ENCODE measurements at places on chromosomes 12 and 14.

DNA sequence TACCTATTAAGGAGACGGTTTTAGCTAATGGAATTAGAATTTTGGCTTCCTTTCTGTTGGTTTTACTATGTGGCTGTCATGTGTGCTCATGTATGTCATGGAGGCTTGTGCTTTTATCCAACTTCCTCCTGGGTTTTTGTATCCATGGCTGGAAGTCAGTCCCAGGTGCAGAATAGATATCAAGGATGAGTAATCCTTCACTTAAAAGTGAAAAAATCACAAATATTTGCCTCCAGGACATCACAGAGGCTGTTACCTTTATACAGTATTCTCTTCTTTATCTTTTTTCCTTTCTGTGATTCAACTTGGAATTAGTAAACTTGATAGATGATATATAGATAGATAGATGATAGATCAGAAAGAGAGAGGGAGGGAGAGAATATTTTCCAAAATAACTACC is 706.8 kb downstream of the GALC start:
- no peak for DNase-seq

DNA sequence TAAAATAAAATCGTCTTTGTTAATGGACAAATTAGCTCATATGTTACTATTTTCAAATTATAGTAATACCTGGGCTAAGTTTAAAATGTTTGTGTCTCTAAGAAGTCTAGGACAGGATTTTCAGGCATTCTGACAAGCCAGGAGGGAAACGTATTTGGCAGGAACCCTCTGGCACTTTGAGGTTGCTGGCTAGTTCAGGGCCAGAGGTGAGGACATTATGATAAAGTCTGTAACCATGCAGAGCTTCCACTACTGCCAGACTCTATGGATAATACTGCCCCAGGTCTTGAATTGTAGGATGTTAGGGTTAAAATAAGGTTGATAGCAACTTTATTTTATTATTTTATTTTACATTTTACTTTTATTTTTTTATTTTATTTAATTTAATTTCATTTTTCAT is 56.4 kb downstream of the RPAP3 start:
- DNase-seq, result no peak

GRCh38 chr14:71478542-71478941 is 453.7 kb upstream of the RGS6 start:
- DNase-seq, result peak; percentile 71

GRCh38 chr12:89243771-89244170 is 108.5 kb downstream of the DUSP6 start:
- DNase-seq, result peak; percentile 45

GRCh38 chr12:22729957-22730443 is 105.0 kb downstream of the ETNK1 start:
- peak; percentile 93 for DNase-seq

DNA sequence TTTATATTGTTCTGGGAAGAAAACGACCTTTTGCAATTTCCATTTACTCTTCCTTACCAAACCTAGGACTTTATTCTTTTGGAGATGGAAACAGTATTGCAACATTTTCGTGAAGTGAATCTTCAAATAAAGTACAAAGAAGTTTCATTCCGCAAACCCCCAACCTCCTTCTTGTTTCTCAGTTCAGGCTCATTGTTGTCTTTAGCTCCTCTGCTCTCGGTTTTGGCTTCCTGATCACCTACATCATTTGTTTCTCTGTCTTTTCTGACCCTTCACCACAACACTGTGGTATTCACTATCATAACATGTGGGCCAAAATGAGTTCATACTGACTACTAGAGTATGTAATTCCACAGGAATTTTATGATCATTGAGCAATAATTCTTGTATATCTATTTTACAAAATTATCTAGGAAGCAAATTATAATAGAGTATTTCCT is 266.8 kb downstream of the ADAMTS20 start:
- DNase-seq, result peak; percentile 98

- no peak for DNase-seq
Observed at GRCh38 chr12:24473097-24473496, 475.8 kb downstream of the BCAT1 start.

- no peak for DNase-seq
Observed at GRCh38 chr14:92657457-92658142, 90.8 kb downstream of the LGMN start.

GRCh38 chr12:93857279-93857938 is 180.2 kb downstream of the CRADD start:
- DNase-seq, result peak; percentile 84

DNA sequence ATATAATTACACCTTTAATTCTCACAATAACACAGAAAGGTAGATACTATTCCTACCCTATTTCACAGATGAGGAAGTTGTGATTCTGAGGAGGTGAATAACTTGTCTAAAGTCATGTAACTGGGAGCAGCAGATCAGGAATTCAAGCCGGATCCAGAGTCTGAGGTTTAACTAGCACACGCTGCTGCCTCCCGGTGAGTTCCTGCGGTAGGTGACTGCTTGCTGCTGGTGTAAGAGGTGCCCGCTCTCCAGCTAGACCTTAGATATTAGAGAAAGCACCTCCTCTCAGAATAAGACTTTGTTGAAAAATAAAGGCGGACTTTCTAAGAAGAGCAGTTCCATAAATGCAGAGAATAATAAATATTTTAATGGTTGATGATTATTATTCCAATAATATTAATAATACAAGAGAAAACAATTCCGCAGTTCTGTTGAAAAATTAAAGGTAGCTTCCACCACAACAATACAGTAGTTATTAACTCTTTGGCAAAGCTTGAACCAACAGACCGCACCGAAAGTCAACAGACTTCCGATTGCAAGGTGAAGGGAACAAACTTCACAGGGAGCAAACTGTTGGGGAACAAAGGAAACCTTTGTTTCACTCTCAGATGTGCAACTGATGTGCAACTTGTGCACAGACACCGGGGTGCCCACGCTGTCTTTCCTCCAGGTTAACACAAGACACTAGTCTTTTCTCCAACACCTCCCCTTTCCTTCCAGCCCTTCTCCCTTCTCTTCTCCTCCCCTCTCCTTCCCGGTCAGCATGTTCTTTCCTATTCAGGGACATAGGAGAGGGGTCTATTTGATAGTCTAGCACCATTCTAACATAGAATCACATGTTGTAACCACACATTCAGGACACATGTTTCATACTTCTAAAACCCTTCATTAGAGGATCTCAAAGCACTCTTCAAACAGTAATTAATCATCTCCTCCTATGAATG is 73.2 kb upstream of the EGLN3 start:
- no peak for DNase-seq

GRCh38 chr12:102120564-102120873 is 536 bp downstream of the PARPBP start:
- no peak for DNase-seq

- DNase-seq, result no peak
Observed at GRCh38 chr12:76410781-76411180, 62.6 kb upstream of the BBS10 start.

GRCh38 chr14:54366736-54367735 is 29.8 kb upstream of the CDKN3 start:
- peak; percentile 59 for DNase-seq

- DNase-seq, result no peak
Observed at GRCh38 chr14:75280291-75280830, 1.7 kb downstream of the FOS start.

DNA sequence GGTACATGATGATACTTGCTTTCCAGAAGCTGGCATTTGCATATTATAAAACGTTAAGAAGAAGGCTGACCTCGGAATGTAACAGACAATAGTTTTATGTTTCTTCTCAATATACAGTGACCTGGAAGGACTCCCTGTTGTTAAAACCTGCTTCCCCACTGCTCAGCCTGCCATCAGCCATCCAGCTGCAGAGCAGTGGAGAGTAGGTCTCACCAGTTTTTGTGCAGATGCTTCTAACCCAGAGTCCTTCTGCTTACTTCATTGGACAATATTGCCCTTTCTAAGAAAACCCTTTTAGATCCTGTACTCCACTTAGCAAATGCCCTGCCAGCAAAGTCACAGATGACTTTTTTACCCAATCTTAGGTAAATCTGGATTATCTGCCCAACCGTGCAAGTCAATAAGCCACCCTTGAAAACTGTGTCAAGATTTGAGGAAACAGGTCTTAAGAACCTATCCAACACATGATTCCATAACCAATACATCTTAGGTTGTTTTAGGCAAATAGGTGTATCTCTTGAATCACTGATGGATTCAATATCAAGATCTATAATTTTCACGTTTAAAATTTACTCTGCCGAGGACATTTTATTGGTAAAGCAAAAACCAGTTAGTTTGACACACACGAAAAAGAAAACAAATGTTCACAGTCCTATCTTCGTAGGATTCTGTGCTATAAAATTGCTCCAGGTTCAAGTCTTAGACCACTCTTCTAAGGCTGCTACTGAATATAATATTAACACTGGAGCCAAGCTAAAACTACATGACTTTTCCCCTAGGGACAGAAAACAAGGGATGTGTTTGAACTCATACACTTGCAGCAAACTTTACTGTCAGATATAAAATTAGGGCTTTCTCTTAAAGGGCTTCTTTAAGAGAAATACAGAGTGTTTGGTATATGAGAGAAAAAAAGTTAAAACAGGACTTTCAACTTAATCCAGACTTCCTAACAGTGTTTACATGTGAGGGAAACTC is 5.7 kb downstream of the PHLDA1 start:
- peak; percentile 82 for DNase-seq

GRCh38 chr12:100265732-100266584 is 921 bp downstream of the DEPDC4 start:
- no peak for DNase-seq

DNA sequence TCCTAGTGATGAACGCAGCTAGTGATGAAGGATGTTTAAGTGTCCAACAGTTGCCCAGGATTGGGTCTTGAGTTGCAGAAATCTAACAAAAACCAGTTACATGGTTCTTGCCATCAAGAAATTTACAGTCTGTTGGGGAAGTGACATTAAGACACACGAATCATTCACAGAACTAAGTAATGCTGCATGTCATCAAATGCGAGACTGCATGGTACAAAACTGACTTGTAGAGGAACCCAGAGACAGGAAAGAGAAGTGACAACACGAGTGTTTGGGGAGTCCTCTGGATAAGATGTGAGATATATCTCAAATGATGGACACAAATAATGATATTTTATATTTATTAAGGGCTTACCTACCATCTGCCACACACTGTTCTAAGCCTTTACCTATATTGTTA is 6.1 kb upstream of the SYNE3 start:
- no peak for DNase-seq

DNA sequence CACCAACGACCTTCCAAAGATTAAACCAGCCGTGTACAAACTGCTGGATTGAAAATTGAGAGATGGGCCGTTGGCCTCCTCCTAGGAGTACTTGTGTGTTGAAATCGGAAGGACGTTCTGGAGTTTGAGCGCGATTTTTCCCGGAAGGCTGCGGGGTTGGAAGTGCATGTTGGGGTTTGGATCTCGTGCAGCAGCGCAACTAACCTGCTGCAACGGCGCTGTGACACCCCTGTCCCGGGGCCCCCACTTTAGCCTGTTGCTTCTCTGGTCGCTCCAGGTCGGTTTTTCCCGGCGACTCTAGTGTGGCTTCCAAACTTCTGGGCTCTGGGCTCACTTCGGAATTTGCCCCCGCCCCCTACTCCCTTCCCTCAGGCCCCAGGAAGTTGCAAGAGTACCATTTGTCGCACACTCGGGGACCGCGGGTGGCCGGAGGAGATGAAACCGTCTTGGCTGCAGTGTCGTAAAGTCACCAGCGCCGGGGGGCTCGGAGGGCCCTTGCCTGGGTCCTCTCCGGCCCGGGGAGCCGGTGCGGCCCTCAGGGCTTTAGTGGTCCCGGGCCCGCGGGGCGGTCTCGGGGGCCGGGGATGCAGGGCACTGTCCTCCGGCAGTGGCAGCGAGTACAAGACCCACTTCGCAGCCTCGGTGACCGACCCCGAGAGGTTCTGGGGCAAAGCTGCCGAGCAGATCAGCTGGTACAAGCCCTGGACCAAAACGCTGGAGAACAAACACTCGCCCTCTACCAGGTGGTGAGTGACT is at the start of gene ACSS3:
TSS of gene ACSS3 (plus strand) at position 394 of the 756 bp plus-strand sequence. CDS start at position 436, 42 bp downstream.
- peak; percentile 40 for DNase-seq

GRCh38 chr12:106710143-106710893 is 64.2 kb upstream of the RIC8B start:
- no peak for DNase-seq

- DNase-seq, result no peak
Observed at GRCh38 chr12:110458756-110459155, 8.6 kb upstream of the ARPC3 start.

DNA sequence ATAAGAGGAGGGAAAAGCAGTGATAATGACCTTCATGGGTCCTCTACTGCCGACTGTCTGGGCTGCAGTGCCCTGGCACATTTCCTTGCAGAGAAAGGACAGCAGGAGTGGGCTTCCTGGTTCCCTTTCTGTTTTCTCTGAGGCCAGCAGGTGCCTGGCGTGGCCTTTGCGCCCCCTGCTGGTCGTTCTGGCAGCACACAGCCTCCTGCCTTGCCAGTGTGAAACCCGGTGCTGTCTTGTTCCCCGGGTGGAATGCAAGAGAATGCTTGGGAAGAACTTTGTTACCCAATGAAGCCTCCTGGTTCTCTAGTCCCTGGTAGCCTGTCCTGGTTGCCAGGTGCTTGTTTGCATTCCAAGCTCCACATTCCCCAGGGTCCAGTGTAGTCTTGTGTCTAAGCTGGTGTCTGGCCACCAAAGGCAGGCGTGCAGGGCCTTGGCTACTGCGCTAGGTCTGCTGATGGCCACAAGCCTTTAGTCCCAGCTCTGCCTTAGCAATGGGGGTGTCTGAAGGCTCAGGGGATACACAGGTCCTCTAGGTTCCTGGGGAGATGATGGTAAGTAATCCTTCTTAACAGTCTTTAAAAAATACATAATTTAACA is 1392.4 kb upstream of the TMEM132C start:
- DNase-seq, result peak; percentile 24

GRCh38 chr12:49357103-49357678 is 10.1 kb upstream of the SPATS2 start:
- DNase-seq, result peak; percentile 80

GRCh38 chr14:69955855-69956845 is 76.9 kb downstream of the SMOC1 start:
- DNase-seq, result no peak

GRCh38 chr12:55996715-55997534 is at the start of gene SUOX:
SUOX (plus strand) TSS chr12:55997276; CDS start chr12:56002222, 4,946 bp downstream.
- peak; percentile 96 for DNase-seq

- DNase-seq, result no peak
Observed at GRCh38 chr12:53496752-53497032, 2.6 kb downstream of the MAP3K12 start.

- DNase-seq, result no peak
Observed at GRCh38 chr12:75905922-75906321, 125.7 kb downstream of the PHLDA1 start.

DNA sequence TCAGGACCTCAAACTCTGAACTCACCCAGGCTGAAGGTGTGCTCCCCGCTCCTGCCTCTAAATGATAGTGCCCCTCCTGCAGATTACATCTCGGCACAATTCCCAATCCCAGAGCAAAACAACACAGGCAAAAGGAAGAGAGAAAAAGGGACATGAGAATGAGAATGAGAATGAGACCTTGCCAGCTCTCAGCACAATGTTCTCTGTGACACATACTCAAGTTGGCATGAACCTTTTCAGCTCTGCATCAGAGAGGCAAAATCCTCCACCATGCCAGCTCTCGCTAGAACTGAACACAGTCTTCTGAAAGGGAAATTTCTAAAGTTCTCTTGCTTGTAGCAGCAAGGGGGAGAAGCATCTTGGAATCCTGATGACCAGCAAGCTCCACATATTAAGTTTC is 84.6 kb downstream of the KSR2 start:
- no peak for DNase-seq

All from fibroblast of mammary gland (primary cell).